ENCODE measurements at places on chromosomes 11 and 22. TPM values are rescaled to one million over a fixed set of nuclear protein-coding genes. Genes with fewer than 3 reads are reported as not detected.

The SCGB1C1 gene
- not detected for total RNA-seq

The ZNF280B gene
- total RNA-seq = 2.1 TPM

The TBX10 gene
- total RNA-seq = not detected

The MAFF gene
- total RNA-seq = 17.0 TPM

The PRSS23 gene
- total RNA-seq = 545 TPM

The SESN3 gene
- 84.8 TPM for total RNA-seq

The NRIP3 gene
- 0.97 TPM for total RNA-seq

- no peak for DNase-seq
- H3K27ac ChIP-seq = peak overlapping the region; percentile 77
- no peaks in the 10 kb centered on the region for H3K27me3 ChIP-seq
- H3K36me3 ChIP-seq = peaks cover 48% of the 10 kb centered on the region
These were observed 111.0 kb downstream of the DBX1 start for GRCh38 chr11:20049231-20049630.

- DNase-seq = no peak
- no peak overlapping the region for H3K4me3 ChIP-seq
- no peak overlapping the region for H3K27ac ChIP-seq
- H3K36me3 ChIP-seq = peaks cover 22% of the 10 kb centered on the region
- peaks cover 14% of the 10 kb centered on the region for H3K4me1 ChIP-seq
These were observed 5.7 kb downstream of the PPARA start for GRCh38 chr22:46156031-46156430.

- no peak for DNase-seq
- H3K36me3 ChIP-seq = peaks cover 6% of the 10 kb centered on the region
- no peak overlapping the region for H3K4me3 ChIP-seq
- H3K27me3 ChIP-seq = no peaks in the 10 kb centered on the region
- peak overlapping the region; percentile 83 for H3K27ac ChIP-seq
These were observed 10.5 kb downstream of the GRK2 start for GRCh38 chr11:67276781-67277230.

GRCh38 chr22:49372530-49373288 is 455.0 kb downstream of the BRD1 start:
- peaks cover 25% of the 10 kb centered on the region for H3K4me1 ChIP-seq
- peak overlapping the region; percentile 23 for H3K27ac ChIP-seq
- H3K36me3 ChIP-seq = no peaks in the 10 kb centered on the region
- H3K4me3 ChIP-seq = no peak overlapping the region
- peak; percentile 82 for DNase-seq

DNA sequence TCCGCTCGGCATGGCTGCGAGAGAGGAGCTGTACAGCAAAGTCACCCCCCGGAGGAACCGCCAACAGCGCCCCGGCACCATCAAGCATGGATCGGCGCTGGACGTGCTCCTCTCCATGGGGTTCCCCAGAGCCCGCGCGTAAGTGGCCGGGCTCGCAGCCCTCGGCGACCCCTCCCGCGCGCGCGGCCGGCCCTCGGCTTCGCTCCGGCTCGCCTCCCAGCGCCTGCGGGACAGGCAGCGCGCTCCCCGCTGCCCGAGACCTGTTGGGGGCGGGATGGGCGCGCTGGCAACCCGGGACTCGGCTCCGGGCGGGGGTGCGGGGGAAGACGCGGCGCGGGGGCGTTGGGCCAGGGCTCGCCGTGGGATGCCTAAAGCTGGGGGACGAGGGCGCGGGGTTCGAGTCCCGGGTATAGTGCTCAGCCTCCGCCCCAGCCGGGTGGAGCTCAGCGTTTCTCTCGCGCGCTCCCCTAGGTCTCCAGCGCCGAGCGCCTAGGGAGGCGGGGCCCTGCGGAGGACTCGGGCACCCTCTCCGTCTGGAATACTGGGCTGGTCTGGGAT is 630 bp downstream of the UBASH3B start:
- peak overlapping the region; percentile 95 for H3K27ac ChIP-seq
- DNase-seq = peak; percentile 91
- peaks cover 49% of the 10 kb centered on the region for H3K4me1 ChIP-seq
- H3K27me3 ChIP-seq = no peaks in the 10 kb centered on the region

DNA sequence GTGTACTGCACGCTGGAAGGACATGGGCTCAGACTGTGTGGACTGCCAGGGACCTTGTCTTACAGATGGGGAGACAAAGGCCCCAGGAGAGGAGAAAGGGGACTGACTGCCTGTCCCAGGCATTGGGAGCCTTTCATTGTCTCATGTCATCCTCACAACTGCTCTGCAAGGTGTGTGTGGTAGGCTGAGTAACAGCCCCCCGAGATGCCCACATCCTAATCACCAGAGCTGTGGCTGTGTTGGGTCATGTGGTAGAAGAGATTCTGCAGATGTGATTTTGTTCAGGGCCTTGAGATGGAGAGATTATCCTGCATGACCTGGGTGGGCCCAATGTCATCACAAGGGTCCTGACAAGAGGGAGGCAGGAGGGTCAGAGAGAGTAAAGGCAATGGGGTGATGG is 39.1 kb downstream of the ARRB1 start:
- peak overlapping the region; percentile 50 for H3K27ac ChIP-seq
- H3K27me3 ChIP-seq = no peaks in the 10 kb centered on the region
- DNase-seq = no peak

- no peaks in the 10 kb centered on the region for H3K27me3 ChIP-seq
- peaks cover 23% of the 10 kb centered on the region for H3K4me1 ChIP-seq
- no peak for DNase-seq
- H3K27ac ChIP-seq = no peak overlapping the region
- H3K4me3 ChIP-seq = no peak overlapping the region
These were observed 328.7 kb downstream of the SOX6 start for GRCh38 chr11:16027621-16028020.

GRCh38 chr11:97964332-97965004 is 1056.3 kb upstream of the CNTN5 start:
- no peaks in the 10 kb centered on the region for H3K36me3 ChIP-seq
- H3K4me3 ChIP-seq = no peak overlapping the region
- H3K27me3 ChIP-seq = no peaks in the 10 kb centered on the region
- H3K4me1 ChIP-seq = peaks cover 18% of the 10 kb centered on the region
- H3K27ac ChIP-seq = no peak overlapping the region

GRCh38 chr22:26394777-26395176 is 34.3 kb upstream of the ASPHD2 start:
- no peak overlapping the region for H3K4me3 ChIP-seq
- no peak overlapping the region for H3K27ac ChIP-seq
- DNase-seq = no peak

- no peaks in the 10 kb centered on the region for H3K36me3 ChIP-seq
- H3K4me3 ChIP-seq = no peak overlapping the region
- peaks cover 27% of the 10 kb centered on the region for H3K4me1 ChIP-seq
- no peak overlapping the region for H3K27ac ChIP-seq
- DNase-seq = no peak
These were observed 3.1 kb downstream of the HMBS start for GRCh38 chr11:119087747-119088241.

GRCh38 chr22:27605390-27605789 is 196.2 kb downstream of the MN1 start:
- H3K27me3 ChIP-seq = no peaks in the 10 kb centered on the region
- no peak for DNase-seq
- H3K36me3 ChIP-seq = no peaks in the 10 kb centered on the region
- H3K27ac ChIP-seq = no peak overlapping the region
- H3K4me3 ChIP-seq = no peak overlapping the region
- H3K4me1 ChIP-seq = peaks cover 25% of the 10 kb centered on the region

DNA sequence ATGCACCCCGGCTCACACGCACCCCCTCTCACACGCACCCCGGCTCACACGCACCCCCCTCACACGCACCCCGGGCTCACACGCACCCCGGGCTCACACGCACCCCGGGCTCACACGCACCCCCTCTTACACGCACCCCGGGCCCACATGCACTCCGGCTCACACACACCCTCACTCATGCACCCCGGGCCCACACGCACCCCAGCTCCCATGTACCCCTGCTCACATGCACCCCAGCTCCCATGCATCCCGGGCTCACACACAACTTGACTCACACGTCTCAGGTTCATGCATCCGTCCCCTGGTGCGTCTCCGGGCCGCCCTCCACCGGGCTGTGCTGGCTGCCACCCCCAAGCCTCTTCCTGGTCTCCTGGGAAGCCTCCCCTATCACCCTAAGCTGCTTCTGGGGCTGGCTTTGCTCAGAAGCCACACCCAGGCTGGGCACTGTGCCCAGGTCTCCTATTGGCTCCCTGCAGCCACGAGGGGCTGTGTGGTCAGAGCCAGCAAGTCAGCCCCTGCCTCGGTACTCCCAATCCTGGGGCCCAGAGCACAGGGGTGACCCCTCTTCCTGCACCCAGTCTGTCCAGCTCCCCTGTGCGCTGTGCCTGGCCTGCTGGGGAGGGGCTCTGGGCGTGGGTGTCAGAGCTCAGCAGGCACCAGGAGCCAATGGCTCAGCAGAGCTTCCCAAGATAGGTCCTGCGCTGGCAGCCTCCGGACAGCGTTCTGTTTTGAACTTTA is 16.9 kb downstream of the TSPAN4 start:
- no peak for DNase-seq
- H3K36me3 ChIP-seq = no peaks in the 10 kb centered on the region
- H3K4me1 ChIP-seq = peaks cover 23% of the 10 kb centered on the region
- no peak overlapping the region for H3K27ac ChIP-seq
- H3K4me3 ChIP-seq = no peak overlapping the region

GRCh38 chr11:2213890-2214526 is 42.4 kb upstream of the TH start:
- no peaks in the 10 kb centered on the region for H3K36me3 ChIP-seq
- no peak overlapping the region for H3K27ac ChIP-seq
- H3K27me3 ChIP-seq = peaks cover 45% of the 10 kb centered on the region
- peak; percentile 42 for DNase-seq

GRCh38 chr11:16321148-16321547 is 35.2 kb downstream of the SOX6 start:
- H3K4me1 ChIP-seq = peaks cover 10% of the 10 kb centered on the region
- no peaks in the 10 kb centered on the region for H3K36me3 ChIP-seq
- DNase-seq = no peak
- no peaks in the 10 kb centered on the region for H3K27me3 ChIP-seq
- H3K4me3 ChIP-seq = no peak overlapping the region

GRCh38 chr11:121221496-121222200 is 70.9 kb upstream of the SC5D start:
- H3K4me1 ChIP-seq = no peaks in the 10 kb centered on the region
- no peak overlapping the region for H3K4me3 ChIP-seq

GRCh38 chr22:16824716-16825687 is at the start of gene XKR3:
XKR3 (minus strand) TSS chr22:16825411; CDS start chr22:16808073, 17,338 bp downstream.
- H3K4me1 ChIP-seq = no peaks in the 10 kb centered on the region
- H3K27me3 ChIP-seq = no peaks in the 10 kb centered on the region
- no peak within 1 kb of the TSS for H3K4me3 ChIP-seq
- no peak within 1 kb of the TSS for H3K27ac ChIP-seq
